ENCODE measurements at places on chromosomes 3 and 15. TPM values are rescaled to one million over a fixed set of nuclear protein-coding genes. Genes with fewer than 3 reads are reported as not detected.

Gene IQCF6
- not detected for total RNA-seq

Gene CEP152
- 8.0 TPM for total RNA-seq

Gene CYP8B1
- not detected for total RNA-seq

Gene ADCY5
- 0.46 TPM for total RNA-seq

Gene PLA2G4D
- total RNA-seq, result not detected

Gene UROC1
- total RNA-seq, result not detected

Gene UBA5
- total RNA-seq, result 41.0 TPM

Gene ZPLD1
- total RNA-seq, result 0.28 TPM

Gene B4GALT4
- total RNA-seq, result 52.6 TPM

Gene CD200R1
- not detected for total RNA-seq

Gene IL16
- total RNA-seq, result 1.6 TPM

Gene KCNH8
- not detected for total RNA-seq

Gene GOLGA8J
- not detected for total RNA-seq

Gene CGNL1
- total RNA-seq, result 0.28 TPM

Gene CD200
- total RNA-seq, result 4.0 TPM

Gene NDUFB4
- total RNA-seq, result 36.8 TPM

Gene ZBTB47
- 21.5 TPM for total RNA-seq

Gene CASR
- total RNA-seq, result not detected

Gene EAF1
- 20.1 TPM for total RNA-seq

Gene CX3CR1
- not detected for total RNA-seq

Gene PLSCR5
- total RNA-seq, result not detected

Gene GASK1A
- 0.85 TPM for total RNA-seq

Gene MEIS2
- total RNA-seq, result 53.5 TPM

Gene RAB7A
- 36.4 TPM for total RNA-seq

Gene CCDC39
- not detected for total RNA-seq

Gene CFAP92
- 1.1 TPM for total RNA-seq

Gene PLSCR2
- not detected for total RNA-seq

Gene CHRM5
- total RNA-seq, result under 0.01 TPM

Gene NMB
- 1.8 TPM for total RNA-seq

Gene CYP1A1
- 0.71 TPM for total RNA-seq

Gene WDR76
- total RNA-seq, result 2.7 TPM

Gene CAND2
- total RNA-seq, result 3.1 TPM

Gene GPR27
- not detected for total RNA-seq

Data from smooth muscle cell of bladder (primary cell).